Suprapubic skin (tissue), 4 donors: ENCODE measurements at places on chromosomes 7 and 10. TPM values are rescaled to one million over a fixed set of nuclear protein-coding genes. Genes with fewer than 3 reads are reported as not detected.

The STMP1 gene
- total RNA-seq: 15.0 TPM

DNA sequence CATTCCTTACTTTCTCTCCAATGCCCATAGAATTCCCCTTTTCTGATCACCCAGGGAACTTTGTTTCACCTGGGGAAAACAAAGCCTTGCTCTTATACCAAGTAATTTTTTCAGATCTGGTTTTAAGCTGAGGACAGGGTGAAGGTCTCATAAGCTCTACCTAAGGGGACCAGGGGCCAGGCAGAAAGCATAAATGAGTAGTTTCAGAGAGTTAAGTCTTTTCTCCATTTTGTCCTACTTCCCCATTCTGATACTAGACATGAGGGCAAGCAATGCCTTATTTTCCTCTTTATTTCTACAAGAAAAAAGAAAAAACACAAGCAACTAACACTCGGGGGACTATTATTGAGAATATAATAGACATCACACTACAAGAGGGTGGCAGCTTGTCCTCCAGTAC lies 2.9 kb downstream of the AKR1D1 start:
- no peak overlapping the region for H3K27ac ChIP-seq
- H3K36me3 ChIP-seq: no peaks in the 10 kb centered on the region
- H3K27me3 ChIP-seq: no peaks in the 10 kb centered on the region
- no peak overlapping the region for H3K4me3 ChIP-seq
- no peaks in the 10 kb centered on the region for H3K4me1 ChIP-seq
- DNase-seq: no peak

DNA sequence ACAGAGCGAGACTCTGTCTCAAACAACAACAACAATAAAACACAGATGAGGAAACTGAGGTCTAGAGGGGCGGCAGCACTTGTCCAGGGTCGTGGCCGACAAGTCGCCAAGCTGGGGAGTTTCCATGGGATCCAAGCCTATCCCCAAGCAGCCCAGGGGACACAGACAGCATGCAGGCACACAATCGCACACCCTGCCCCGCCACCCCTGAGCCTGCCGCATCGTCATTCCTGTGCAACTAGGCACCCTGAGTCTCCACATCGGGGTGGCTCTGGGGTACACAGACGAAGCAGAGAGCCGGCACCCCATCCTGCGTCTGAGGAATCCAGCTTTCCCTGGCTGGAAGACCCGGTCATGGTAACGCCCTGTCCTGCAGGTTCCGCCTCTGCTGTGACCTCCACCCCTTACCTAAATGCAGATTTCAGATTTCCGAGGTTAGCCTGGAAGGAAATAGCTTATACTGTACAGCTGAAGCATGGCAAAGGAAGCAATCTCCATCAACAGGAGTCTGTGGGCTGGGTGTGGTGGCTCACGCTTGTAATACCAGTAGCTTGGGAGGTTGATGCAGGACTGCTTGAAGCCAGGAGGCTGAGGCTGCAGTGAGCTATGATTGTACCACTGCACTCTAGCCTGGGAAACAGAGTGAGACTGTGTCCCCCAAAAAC lies 136.1 kb upstream of the TNRC18 start:
- no peaks in the 10 kb centered on the region for H3K27me3 ChIP-seq
- no peaks in the 10 kb centered on the region for H3K36me3 ChIP-seq
- no peak overlapping the region for H3K27ac ChIP-seq

- H3K27me3 ChIP-seq: no peaks in the 10 kb centered on the region
- H3K27ac ChIP-seq: no peak overlapping the region
- H3K4me1 ChIP-seq: no peaks in the 10 kb centered on the region
- no peak overlapping the region for H3K4me3 ChIP-seq
- DNase-seq: no peak
- peaks cover 60% of the 10 kb centered on the region for H3K36me3 ChIP-seq
These were observed 292.4 kb downstream of the USP6NL start for GRCh38 chr10:11318826-11319598.

DNA sequence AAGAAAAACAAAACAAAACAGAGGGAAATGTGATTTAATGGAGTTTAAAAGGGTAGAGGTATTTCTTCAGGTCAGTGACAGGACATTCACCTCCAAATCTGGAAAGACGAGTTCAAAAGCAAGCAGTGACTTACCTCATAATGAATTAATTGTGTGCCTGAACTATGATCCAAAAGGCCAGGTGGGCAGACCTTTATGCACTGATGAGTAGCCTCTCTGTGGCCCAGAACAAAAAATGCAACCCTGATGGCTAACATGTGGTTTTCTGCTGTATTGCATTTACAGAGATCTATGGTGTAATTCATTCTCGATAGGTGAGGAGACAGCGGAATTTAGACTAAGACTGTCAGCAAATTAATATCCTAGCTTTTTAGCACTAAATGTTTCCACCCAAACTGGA lies 142.0 kb downstream of the HDAC9 start:
- H3K36me3 ChIP-seq: no peaks in the 10 kb centered on the region
- H3K27ac ChIP-seq: no peak overlapping the region
- H3K27me3 ChIP-seq: no peaks in the 10 kb centered on the region
- no peak for DNase-seq
- no peak overlapping the region for H3K4me3 ChIP-seq

The ANKRD1 gene
- 0.30 TPM for total RNA-seq

GRCh38 chr10:33286157-33286934 lies 48.1 kb downstream of the NRP1 start:
- no peak for DNase-seq
- H3K4me3 ChIP-seq: no peak overlapping the region

The NUTM2B gene
- 0.24 TPM for total RNA-seq

DNA sequence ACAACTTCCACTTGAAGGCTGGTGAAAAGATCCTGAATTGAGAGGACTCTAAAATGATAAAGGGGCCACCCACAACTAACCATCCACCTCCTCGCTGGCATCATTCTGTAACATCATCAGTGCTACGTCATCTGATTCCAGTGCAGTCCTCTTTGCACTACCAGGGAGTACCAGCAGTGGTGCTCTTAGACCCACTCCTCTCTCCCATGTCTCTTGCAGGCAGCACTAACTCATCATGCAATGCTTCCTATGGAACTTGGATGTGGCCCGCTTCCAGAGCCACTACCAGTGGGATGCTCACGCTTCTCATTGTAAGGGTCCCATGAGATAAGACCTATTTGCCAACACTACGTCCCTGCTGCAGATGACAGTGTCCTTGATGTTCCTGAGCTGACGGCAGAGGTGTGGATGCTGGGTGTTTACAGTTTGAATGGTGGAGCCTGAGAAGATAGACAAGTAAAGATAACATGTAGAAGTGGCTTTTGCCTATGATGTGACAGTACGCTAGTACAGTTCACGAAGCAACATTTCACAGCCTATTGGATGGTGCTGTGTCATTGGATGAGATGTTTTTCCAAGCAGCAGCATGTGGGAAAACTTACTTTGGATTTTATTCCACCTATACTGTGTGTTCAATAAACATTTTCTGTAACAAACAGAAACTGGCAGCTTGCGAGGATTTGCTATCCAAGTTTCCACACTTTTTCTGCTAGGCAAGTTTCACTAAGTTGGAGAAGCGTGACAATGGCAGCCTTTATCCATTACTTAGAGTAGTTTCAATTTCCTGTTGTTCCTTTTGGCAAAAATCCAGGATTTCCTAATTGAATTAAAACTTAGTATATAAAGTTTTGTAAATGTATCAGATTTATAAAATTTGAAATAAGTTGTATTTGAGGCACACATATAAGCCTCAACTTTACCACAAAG lies 35.8 kb upstream of the COBL start:
- H3K27ac ChIP-seq: peak overlapping the region; percentile 15
- H3K36me3 ChIP-seq: no peaks in the 10 kb centered on the region
- H3K4me1 ChIP-seq: no peaks in the 10 kb centered on the region
- DNase-seq: no peak

The PNLIPRP3 gene
- 27.4 TPM for total RNA-seq

The LEP gene
- total RNA-seq: 7.6 TPM

DNA sequence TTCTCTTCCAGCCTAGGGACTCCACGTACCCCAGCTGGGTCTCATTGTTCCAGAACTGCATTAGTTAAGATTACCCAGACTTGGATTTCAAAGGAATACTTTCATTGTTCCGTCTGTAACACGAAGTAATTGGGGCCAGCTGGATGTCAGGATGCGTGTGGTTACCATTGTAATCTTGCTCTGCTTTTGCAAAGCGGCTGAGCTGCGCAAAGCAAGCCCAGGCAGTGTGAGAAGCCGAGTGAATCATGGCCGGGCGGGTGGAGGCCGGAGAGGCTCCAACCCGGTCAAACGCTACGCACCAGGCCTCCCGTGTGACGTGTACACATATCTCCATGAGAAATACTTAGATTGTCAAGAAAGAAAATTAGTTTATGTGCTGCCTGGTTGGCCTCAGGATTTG lies 21.0 kb downstream of the LRRC17 start:
- H3K36me3 ChIP-seq: no peaks in the 10 kb centered on the region
- H3K4me1 ChIP-seq: peaks cover 6% of the 10 kb centered on the region
- no peak overlapping the region for H3K4me3 ChIP-seq
- H3K27me3 ChIP-seq: no peaks in the 10 kb centered on the region
- peak; percentile 89 for DNase-seq
- peak overlapping the region; percentile 31 for H3K27ac ChIP-seq

DNA sequence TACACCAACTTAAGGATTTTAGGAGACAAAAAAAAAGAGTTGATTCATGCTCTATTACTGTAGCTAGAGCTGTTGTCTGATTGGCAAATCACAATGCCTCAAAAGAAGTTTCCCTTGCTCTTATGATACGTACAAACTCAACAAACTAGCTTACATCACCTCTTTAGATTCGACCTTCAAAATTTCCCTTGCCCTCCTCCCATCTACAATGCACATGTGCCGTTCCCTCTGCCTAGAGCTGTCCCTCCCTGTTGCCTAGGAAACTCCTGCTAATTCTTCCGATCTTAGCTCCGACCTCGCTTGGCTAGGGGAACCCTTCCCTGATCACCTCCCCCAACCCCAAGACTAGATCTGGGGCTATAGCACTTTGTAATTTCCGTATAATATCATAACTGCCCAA lies 55.4 kb downstream of the MAP3K8 start:
- DNase-seq: no peak
- H3K27me3 ChIP-seq: no peaks in the 10 kb centered on the region
- peaks cover 9% of the 10 kb centered on the region for H3K4me1 ChIP-seq
- H3K4me3 ChIP-seq: no peak overlapping the region
- no peaks in the 10 kb centered on the region for H3K36me3 ChIP-seq
- H3K27ac ChIP-seq: no peak overlapping the region

The GRID1 gene
- 3.1 TPM for total RNA-seq

The CALML3 gene
- 27.4 TPM for total RNA-seq

DNA sequence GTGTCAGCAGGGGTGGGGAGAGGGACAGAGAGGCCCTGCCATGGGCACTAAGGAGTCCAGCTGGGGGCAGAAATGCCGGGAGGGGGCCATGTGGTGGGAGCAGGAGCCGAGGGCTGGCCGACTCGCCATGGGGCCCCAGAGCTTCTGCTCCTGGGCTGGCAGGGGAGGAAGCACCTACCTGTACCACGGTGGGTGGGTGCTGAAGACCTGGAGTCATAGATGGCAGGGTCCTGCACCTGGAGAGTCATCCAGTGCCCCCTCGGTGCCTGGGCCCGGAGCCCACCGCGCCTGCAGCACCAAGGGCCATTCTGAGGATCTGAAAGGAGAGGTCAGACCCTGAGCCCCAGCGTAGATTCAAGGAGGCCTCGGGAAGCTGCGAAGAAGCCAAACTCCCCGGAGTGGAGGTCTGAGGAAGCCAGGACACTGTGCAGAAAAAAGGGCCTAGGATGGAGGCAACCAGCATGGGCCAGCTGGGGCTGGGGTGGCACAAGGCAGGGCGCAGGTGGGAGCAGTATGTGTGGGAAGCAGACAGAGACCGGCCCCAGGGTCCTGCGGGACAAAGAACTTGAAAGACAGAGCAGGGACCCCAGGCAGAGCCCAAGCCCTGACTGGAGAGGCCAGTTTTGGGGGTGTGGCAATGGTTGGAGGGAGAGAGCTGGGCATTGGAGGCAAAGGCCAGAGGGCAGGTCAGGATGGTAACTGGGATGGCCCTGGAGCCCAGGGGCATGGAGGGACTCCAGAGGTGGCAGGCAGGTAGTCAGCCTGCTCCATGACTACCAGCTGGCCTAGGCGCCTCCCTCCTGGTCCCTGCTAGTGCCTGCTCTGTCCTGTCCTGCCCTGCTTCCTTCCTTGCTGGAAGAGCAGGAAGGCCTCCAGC lies 26.7 kb upstream of the SMARCD3 start:
- no peak overlapping the region for H3K27ac ChIP-seq
- H3K27me3 ChIP-seq: no peaks in the 10 kb centered on the region
- H3K36me3 ChIP-seq: no peaks in the 10 kb centered on the region
- H3K4me3 ChIP-seq: no peak overlapping the region

The C10orf105 gene
- total RNA-seq: not detected

DNA sequence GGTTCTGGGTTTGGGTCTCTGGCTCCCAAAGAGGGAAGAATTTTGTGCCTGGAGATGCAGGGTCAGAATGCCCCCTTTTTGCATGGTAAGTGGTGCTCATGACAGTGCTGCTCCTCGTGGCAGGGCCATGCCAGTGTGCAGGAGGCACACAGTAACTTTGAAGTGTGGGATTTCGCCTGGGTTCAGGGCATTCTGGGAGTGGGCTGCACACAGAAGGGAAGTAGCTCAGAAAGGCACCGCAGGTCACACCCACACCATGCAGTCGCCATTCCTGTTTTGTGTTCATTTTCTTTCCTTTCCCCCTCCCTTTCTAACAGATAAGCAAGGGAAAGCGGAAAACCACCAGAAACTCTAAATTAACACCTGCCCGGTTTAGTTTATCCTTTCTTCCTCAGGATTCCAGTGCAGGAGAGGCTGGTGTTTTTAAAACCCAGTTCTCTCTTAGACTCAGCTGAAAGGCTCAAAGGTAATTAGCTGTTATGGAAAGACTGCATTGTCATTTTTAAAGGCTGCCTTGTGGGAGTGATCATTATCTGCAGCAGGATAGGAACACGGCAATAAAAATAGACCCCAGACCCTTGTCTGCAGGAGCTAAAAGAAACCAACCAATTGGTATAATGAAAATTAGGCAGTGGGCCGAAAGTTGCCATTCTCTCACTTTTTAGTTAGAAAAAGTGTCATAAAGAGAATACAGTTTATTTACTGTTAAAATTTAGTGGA lies 50.2 kb downstream of the EEPD1 start:
- DNase-seq: no peak
- H3K36me3 ChIP-seq: no peaks in the 10 kb centered on the region
- peaks cover 23% of the 10 kb centered on the region for H3K4me1 ChIP-seq

The POLR2J2 gene
- total RNA-seq: 5.1 TPM

The SLC25A13 gene
- 55.8 TPM for total RNA-seq

DNA sequence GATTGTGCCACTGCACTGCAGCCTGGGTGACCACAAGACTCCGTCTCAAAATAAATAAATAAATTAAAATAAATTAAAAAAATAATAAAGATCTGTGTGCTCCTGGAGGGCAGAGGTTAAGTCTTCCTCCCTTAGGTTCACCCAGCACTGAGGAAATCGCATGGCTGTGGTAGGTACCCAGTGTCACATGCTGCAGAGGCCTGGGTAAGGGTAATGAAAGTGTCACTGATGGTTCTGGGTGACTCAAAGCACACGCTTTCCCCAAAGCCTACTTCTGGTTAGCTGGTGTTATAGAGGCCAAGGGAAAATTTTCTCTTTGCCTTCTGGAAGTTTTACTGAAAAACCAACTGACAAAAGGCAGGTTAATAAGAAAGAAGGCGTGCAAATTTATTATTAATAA lies 88.8 kb upstream of the ITGB1 start:
- no peak overlapping the region for H3K4me3 ChIP-seq
- H3K27me3 ChIP-seq: no peaks in the 10 kb centered on the region
- no peak overlapping the region for H3K27ac ChIP-seq
- H3K4me1 ChIP-seq: no peaks in the 10 kb centered on the region
- DNase-seq: no peak

The HOXA2 gene
- total RNA-seq: 0.68 TPM

The TMEM243 gene
- 45.4 TPM for total RNA-seq

The CAMK2G gene
- 35.2 TPM for total RNA-seq

The TMEM139 gene
- total RNA-seq: 3.3 TPM
